Spleen (tissue), 13 donors: ENCODE measurements at places on chromosomes 2 and 18. TPM values are rescaled to one million over a fixed set of nuclear protein-coding genes. Genes with fewer than 3 reads are reported as not detected.

The IL37 gene
- not detected for total RNA-seq

The MLPH gene
- total RNA-seq: 0.70 TPM

The MYO5B gene
- total RNA-seq: 4.6 TPM

The ASTL gene
- total RNA-seq: 0.49 TPM

The DCC gene
- total RNA-seq: 0.28 TPM

GRCh38 chr18:57433934-57434535, 1.1 kb upstream of the ONECUT2 start:
- DNase-seq: no peak
